ENCODE measurements at places on chromosomes 2 and 18.

- no peaks in the 10 kb centered on the region for H3K4me1 ChIP-seq
- H3K27me3 ChIP-seq, result no peaks in the 10 kb centered on the region
- no peaks in the 10 kb centered on the region for H3K36me3 ChIP-seq
- peak; percentile 60 for DNase-seq
These were observed 61.3 kb upstream of the ITSN2 start for GRCh38 chr2:24421668-24422067.

DNA sequence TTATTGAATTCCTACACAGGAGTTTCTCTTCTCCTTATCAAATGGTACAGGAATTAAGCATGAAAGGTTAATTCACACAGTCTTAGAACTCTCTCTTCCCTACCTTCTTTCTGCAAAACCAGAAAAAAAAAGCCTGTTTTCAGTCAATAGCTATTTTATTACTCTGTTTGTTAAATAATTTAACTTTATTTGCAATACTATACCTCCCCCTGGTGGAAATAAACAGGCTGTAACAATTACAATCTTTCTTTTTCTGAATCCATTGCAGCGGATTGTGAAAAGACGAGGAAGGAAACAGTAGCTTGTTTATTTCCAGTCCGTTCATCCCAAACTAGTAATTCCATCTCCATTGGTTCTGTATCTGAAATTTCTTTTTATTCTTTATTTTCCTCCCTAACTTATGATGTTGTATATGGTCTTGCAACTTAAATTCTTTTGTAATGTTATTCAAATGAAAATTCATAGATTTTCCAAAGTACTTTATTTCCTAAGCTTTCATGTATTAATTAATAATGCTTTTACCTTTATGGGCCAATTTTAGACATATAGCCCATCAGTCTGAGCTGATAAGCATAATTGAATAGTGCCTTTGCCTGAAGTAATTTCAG, 165.2 kb downstream of the SH3BP4 start:
- DNase-seq, result peak; percentile 65
- H3K36me3 ChIP-seq, result no peaks in the 10 kb centered on the region
- no peak overlapping the region for H3K27ac ChIP-seq
- H3K27me3 ChIP-seq, result no peaks in the 10 kb centered on the region
- no peak overlapping the region for H3K4me3 ChIP-seq

DNA sequence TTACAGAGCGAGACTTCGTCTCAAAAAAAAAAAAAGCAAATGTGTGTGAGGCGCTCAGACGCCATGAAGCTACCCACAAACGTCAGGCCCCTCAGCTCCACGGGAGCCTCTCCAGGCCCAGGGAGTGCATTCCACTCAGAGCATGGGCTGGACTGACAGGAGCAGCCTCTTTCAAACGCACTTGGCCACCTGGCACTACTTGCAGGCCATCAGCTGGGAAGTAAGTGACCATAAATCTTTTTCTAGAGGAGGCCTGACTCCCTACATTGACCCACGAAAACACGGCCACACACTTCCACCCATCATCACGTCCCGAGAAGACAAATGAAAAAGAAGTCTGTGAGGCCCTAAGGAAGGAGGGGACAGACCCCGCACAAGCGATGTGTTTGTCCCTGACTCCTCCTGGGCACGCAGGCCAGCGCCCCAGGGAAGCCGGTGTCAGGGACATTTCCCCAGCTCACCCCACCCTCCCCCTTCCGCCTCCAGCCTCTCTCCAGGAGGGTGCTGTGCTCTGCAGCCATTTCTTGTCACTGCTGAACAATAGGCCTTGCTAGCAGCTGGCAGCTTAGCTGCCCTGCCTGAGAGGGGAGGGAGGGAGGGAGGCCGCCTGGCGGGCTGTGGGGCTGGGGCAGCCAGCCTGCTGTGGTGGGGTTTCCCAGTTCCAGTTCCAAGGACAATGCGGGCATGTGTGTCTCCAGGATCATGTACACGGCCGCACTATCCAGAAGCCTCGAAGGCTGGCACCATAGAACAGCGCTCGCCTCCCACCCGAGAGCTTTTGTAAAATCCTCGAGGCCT, 26.6 kb downstream of the SERTAD2 start:
- H3K27me3 ChIP-seq, result no peaks in the 10 kb centered on the region
- peaks cover 40% of the 10 kb centered on the region for H3K36me3 ChIP-seq
- no peak for DNase-seq
- no peak overlapping the region for H3K4me3 ChIP-seq
- peaks cover 19% of the 10 kb centered on the region for H3K4me1 ChIP-seq
- no peak overlapping the region for H3K27ac ChIP-seq

GRCh38 chr2:237324837-237325236, 89.1 kb downstream of the COL6A3 start:
- DNase-seq, result no peak
- no peaks in the 10 kb centered on the region for H3K36me3 ChIP-seq
- H3K4me1 ChIP-seq, result peaks cover 7% of the 10 kb centered on the region
- no peaks in the 10 kb centered on the region for H3K27me3 ChIP-seq
- no peak overlapping the region for H3K4me3 ChIP-seq

- no peak overlapping the region for H3K27ac ChIP-seq
- no peaks in the 10 kb centered on the region for H3K27me3 ChIP-seq
- DNase-seq, result no peak
- H3K4me3 ChIP-seq, result no peak overlapping the region
- H3K36me3 ChIP-seq, result no peaks in the 10 kb centered on the region
These were observed 58.8 kb upstream of the SLC38A11 start for GRCh38 chr2:165013944-165014619.

DNA sequence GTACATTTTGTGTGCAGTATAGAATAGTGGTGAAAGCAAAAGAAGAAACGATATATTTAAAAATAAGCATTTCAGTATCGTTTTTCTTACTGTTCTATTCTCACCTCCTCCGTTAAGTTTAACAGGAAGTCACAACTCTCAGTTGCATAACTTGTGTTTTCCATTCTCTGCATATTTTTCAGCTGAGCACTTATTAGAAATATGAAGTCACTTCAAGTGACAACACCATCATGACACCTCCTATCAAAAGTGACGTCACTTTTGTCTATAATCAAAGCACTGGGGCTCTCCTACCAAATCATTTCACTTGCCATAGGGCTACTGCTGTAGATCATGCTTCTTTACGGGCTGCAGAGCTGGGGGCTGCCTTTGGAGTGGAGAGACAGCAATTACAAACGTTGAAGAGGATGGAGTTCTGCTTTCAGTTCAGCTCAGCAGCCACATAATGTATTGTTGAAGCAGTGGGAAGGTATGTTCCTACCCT, 36.3 kb downstream of the STAT4 start:
- DNase-seq, result peak; percentile 10
- H3K4me3 ChIP-seq, result no peak overlapping the region
- H3K27ac ChIP-seq, result no peak overlapping the region

DNA sequence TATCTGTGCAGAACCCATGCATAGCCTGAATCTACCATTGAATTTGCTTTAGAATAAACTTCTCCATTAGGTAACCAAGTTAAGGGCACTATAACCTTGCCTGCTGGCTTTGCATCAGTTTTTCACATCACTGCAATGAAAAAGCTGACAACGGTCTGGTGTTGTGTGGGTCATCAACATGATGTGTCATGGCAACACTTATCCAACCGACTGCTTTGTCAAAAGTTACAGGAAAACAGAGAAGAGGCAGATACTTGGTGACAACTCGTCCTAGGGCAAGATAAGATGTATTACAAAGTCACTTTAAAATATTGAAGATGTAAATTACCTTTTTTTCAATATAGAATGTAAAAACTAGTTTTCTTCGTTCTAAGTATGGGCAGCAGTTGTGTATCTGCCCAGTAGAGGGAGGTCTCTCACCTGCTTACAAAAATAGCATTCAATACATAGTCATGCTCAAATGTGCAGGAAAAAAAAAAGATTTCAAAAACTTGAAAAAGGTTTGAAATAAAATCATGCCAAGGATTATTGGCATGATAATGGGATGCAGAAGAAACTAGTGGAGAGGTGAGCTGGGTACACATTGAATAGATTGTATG, 96.3 kb downstream of the EVA1A start:
- no peaks in the 10 kb centered on the region for H3K36me3 ChIP-seq
- H3K27me3 ChIP-seq, result peaks cover 5% of the 10 kb centered on the region
- peak; percentile 39 for DNase-seq
- no peak overlapping the region for H3K4me3 ChIP-seq
- H3K27ac ChIP-seq, result no peak overlapping the region
- H3K4me1 ChIP-seq, result peaks cover 4% of the 10 kb centered on the region

DNA sequence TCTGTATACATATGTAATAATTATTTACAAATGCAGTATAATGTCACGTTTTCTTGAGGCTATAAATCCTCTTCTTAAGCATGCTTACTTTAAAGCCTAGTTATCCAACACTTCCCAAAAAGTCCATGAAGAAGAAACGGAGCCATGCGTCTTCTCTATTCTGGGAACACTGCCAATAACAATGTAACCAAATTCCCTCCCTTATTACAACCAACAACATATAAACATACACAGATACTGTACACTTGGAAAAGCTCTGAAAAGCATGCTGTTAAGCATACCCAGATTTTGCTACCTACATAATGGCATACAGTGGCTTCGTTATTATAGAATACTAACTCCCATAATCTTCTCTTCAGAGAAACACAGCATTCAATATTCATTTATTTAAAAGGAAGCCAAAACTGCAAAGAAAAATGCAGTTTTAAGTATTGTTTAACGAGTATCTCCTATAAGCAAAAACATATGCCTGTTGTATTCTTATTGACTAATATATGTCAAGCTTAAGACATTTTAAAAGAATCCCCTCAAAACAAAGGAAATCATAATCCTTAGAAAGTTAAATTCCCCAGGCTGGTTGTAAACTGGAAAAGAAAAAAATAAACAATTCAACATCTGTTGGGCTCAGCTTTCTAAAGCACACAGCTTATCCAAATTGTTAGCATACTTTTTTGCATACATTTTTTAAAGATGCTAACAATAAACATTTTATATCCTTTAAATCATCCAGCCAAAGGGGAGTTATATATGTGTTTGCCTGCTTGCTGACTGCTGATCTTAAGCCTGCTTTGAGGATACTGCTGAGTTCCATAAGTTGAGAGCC, 83.4 kb downstream of the SLC25A12 start:
- H3K27ac ChIP-seq, result no peak overlapping the region
- H3K4me3 ChIP-seq, result no peak overlapping the region
- no peaks in the 10 kb centered on the region for H3K4me1 ChIP-seq

DNA sequence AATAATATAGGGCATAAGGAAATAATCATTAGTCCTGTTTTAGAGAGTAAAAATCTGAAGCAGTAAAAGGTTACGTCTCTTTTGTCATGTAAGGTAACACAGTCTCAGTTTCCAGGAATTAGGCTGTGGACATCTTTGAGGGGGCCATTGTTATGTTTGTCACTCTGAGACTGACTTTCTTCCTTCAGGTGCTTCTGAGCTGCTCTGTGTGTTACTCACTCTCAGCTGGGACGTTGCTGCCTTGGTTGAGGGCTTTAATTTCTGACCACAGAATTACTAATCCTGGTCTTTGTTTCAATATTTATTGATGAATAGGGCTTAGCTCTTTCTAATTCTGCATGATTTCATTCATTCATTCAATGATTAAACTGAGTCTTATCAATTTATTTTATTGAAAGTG, 55.9 kb upstream of the SLC38A11 start:
- no peak for DNase-seq
- no peaks in the 10 kb centered on the region for H3K36me3 ChIP-seq
- H3K27ac ChIP-seq, result no peak overlapping the region
- H3K4me3 ChIP-seq, result no peak overlapping the region
- H3K4me1 ChIP-seq, result peaks cover 5% of the 10 kb centered on the region

DNA sequence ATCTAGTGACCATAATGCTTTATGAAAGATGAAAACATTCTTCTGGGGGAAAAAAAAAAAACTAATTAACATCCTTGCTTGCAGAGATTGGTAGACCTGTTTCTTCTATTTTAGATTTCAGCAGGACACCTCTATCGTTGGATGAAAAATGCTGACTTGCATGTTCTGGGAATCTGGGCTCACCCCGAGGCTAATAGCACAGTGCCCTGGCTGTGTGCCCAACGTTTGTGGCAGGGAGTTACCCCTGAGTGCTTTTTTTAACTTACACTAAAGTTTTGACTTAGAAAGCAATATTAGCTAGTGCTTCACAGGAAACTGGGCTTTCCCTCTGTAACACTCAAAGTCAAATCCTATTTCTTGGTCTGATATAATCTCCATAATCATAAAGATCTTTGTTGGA, 233.2 kb downstream of the SLC8A1 start:
- H3K27ac ChIP-seq, result no peak overlapping the region
- no peaks in the 10 kb centered on the region for H3K36me3 ChIP-seq
- no peak overlapping the region for H3K4me3 ChIP-seq
- H3K4me1 ChIP-seq, result peaks cover 4% of the 10 kb centered on the region
- no peaks in the 10 kb centered on the region for H3K27me3 ChIP-seq
- no peak for DNase-seq

GRCh38 chr18:7394050-7394659, 163.3 kb downstream of the LRRC30 start:
- peaks cover 8% of the 10 kb centered on the region for H3K27me3 ChIP-seq
- H3K27ac ChIP-seq, result no peak overlapping the region
- no peaks in the 10 kb centered on the region for H3K4me1 ChIP-seq
- DNase-seq, result no peak
- no peaks in the 10 kb centered on the region for H3K36me3 ChIP-seq

DNA sequence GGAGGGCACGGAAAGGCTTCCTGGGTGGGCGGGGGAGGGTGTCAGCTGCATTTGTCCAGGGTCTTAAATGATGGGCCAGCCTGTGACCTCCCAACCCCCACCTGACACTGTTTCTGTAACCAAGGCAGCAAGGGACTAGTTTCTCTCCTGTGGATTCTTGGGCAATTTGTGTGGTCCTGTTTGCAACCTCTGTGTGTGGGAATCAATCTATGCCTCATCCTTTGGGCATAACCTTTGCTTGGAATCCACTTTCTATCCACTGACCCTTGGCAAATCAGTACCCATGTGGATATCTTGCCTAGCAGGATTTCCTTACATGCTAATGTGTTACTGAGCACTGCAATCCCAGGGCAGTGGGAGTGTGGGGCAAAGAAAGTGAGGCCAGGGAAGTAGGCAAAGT, 54.1 kb downstream of the GPR39 start:
- no peak overlapping the region for H3K4me3 ChIP-seq
- no peaks in the 10 kb centered on the region for H3K4me1 ChIP-seq
- DNase-seq, result no peak
- no peak overlapping the region for H3K27ac ChIP-seq

GRCh38 chr18:22207021-22207758, 37.8 kb downstream of the GATA6 start:
- no peak overlapping the region for H3K27ac ChIP-seq
- no peaks in the 10 kb centered on the region for H3K27me3 ChIP-seq
- H3K36me3 ChIP-seq, result peaks cover 7% of the 10 kb centered on the region
- no peak for DNase-seq
- H3K4me1 ChIP-seq, result peaks cover 4% of the 10 kb centered on the region

GRCh38 chr2:134679745-134680144, 39.1 kb downstream of the TMEM163 start:
- H3K4me3 ChIP-seq, result no peak overlapping the region
- no peak for DNase-seq
- H3K27me3 ChIP-seq, result peaks cover 9% of the 10 kb centered on the region
- H3K36me3 ChIP-seq, result no peaks in the 10 kb centered on the region
- peaks cover 20% of the 10 kb centered on the region for H3K4me1 ChIP-seq

GRCh38 chr2:15957881-15958713, 17.7 kb downstream of the MYCN start:
- H3K27me3 ChIP-seq, result no peaks in the 10 kb centered on the region
- H3K36me3 ChIP-seq, result no peaks in the 10 kb centered on the region
- H3K27ac ChIP-seq, result no peak overlapping the region

- peaks cover 19% of the 10 kb centered on the region for H3K4me1 ChIP-seq
- H3K4me3 ChIP-seq, result no peak overlapping the region
- no peak for DNase-seq
- no peaks in the 10 kb centered on the region for H3K27me3 ChIP-seq
- no peaks in the 10 kb centered on the region for H3K36me3 ChIP-seq
These were observed 46.8 kb upstream of the ANKRD62 start for GRCh38 chr18:12046751-12047335.

All from mesenchymal stem cell (in vitro differentiated cells and primary cell).